ENCODE measurements at places on chromosomes 2 and 18. TPM values are rescaled to one million over a fixed set of nuclear protein-coding genes. Genes with fewer than 3 reads are reported as not detected.
A peak's percentile ranks its signal among the peaks of the same experiment; 100 is the strongest.

DNA sequence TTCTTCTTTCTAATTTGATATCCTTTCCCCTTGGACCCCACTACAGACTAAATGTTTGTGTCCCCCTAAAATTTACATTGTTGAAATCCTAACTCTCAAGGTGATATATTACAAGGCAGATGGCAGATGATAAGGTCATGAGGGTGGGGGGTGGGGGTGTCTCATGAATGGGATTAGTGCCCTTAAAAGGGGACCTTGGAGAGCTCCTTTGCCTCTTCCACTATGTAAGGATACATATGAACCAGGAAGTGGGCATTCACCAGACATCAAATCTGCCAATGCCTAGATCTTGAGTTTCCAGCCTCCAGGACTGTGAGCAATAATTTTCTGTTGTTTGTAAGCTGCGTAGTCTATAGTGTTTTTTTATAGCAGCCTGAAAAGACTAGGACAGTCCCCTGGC is 89.1 kb downstream of the PLA2R1 start:
- no peak for DNase-seq

DNA sequence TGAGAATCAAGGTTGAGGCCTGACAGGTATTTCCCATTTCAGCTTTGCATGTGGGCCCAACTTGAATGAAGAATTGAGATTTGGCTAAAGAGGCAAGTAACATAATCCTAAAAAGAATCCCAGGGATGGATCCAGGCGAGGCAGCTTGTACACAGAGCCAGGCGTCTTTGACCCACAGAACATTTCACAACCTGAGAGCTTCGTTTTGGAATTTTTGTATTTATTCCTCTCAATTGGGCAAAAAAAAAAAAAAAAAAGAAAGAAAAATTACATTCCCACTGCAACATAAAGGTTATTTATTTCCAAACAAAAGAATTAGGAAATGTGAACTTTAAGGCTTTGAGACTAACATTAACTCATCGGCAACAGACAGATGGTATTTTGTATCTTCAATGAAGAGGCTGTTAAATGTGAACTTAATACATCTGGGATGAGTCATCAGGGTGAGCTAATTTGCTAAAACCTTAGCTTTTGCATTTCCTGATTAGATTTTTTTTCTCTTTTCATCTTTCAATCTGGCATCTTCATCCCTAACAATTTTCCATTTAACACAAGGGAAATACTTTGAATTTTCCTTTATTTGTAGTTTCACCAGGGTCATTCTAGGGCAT is 478.5 kb upstream of the TNP1 start:
- DNase-seq = no peak

DNA sequence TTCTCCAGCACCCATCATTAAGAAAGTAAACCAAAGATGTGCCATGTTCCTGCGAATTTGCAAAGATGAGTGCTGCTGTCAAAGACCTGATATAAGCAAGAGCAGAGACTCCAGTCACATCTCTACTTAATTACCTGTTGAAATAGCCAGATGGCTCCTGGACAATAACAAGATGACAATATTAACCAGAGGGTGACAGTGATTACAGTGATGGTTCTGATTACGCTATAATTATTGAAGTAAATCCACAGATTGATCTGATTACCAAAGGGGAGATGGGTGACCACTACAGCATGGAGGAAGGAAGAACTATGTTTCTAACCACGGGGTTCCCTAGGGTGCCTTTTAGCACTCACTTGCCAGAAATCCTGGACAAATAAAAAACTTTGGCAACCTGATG is 36.5 kb upstream of the AFF3 start:
- DNase-seq = no peak

GRCh38 chr2:200625958-200626363 is 40.1 kb downstream of the AOX1 start:
- DNase-seq = no peak

DNA sequence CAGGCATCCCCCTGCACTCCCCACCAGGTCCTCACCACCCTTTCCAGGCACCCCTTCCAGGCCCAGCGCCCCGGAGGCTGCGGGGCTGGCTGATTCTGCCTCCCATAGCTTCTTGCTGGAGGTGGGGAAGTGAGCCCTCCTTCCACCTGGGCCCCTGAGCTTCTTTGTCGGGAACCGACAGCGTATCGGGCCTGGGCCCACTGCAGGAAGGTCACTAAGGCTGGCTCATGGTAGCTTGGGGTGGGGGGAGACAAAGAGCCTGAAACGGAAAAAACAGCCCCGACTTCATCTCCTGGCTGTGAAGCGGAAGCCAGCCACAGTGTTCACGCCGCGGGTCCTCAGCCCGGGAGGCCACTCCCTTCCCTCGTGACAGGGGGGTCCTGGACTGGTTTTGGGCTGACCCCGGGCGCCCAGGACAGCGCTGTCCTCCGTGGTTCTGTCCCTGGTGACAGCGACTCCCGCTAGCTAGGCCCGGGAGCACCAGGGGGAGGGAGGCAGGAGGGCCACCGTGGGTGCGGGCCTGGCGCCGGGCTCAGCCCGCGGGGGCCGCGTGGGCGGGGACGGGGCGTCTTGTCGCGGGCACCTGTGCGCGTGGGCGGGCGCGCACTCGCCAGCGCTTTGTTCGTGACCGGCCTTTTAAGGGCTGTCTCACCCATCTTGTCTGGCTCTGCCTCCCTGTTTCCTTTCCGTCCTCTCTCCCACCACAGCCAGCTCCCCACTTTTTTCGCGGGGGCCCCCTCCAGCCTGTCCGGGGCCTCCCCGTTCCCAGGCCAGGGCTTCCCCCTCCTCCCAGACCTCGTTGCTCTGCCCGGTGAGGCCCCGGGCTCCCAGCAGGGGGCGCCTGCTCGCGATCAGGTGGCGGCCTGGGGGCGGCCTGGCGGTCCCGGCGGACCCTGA is 64.9 kb downstream of the DNMT3A start:
- DNase-seq = peak; percentile 93

DNA sequence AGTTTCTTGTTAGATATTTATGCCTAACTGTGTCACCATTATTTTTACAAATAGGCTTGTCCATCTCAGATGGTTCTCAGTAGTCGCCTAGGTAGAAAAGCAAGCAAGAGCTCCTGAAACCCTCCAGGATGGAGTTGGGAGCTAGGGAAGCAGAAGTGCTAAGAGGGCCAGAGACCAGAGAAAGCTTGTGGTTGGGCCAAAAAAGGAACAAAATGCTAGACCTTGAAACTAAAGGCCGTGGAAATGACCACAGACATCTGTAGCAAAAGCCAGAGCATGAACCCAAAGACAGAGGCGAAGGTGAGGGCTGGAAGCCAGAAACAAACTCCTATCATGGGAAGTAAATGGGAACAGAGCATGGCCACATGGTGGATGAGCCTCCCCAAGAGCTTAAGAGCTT is 29.9 kb upstream of the RMDN2 start:
- DNase-seq = no peak

DNA sequence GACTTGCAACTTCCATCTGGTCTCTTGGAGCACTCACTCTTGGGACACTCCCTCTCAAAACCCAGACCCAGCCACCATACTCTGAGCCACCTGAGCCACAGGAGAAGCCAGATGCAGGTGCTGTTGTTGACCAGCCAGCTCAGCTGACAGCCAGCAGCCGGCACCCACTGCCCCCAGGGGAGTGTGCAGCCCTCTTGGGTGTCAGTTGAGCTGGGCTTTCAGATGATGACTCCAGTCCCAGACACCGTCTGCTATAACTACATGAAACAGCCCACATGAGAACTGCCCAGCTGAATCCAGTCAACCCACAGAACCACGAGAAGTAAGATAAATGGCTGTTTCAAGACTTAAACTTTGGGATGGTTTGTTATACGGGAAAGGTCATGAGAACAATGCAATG is 10.7 kb upstream of the IGFBP2 start:
- DNase-seq = no peak

SH2D6 gene
- total RNA-seq = 2.5 TPM

ASB18 gene
- total RNA-seq = not detected

LRRTM4 gene
- not detected for total RNA-seq

KYNU gene
- not detected for total RNA-seq

MRO gene
- not detected for total RNA-seq

MYL12A gene
- 498 TPM for total RNA-seq

Data from activated naive CD4-positive, alpha-beta T cell treated with anti-CD3 and anti-CD28 coated beads, Interleukin-2, amount 50 U/mL, for 72 hours (primary cell).